ENCODE measurements at places on chromosomes 16 and 17. TPM values are rescaled to one million over a fixed set of nuclear protein-coding genes. Genes with fewer than 3 reads are reported as not detected.
A peak's percentile ranks its signal among the peaks of the same experiment; 100 is the strongest.

Gene CD300LG
- total RNA-seq: not detected

Gene KRT17
- total RNA-seq: not detected

Gene ADORA2B
- 0.95 TPM for total RNA-seq

Gene MT2A
- 285 TPM for total RNA-seq

Gene ARL17B
- total RNA-seq: 12.9 TPM

Gene SPECC1
- 13.4 TPM for total RNA-seq

GRCh38 chr17:65371702-65372101, 189.7 kb downstream of the AXIN2 start:
- no peak for DNase-seq

GRCh38 chr16:30407102-30407803, at the start of gene ZNF771:
TSS of gene ZNF771 (plus strand) at chr16:30407606. CDS start at chr16:30408054, 448 bp downstream.
- DNase-seq: peak; percentile 79

DNA sequence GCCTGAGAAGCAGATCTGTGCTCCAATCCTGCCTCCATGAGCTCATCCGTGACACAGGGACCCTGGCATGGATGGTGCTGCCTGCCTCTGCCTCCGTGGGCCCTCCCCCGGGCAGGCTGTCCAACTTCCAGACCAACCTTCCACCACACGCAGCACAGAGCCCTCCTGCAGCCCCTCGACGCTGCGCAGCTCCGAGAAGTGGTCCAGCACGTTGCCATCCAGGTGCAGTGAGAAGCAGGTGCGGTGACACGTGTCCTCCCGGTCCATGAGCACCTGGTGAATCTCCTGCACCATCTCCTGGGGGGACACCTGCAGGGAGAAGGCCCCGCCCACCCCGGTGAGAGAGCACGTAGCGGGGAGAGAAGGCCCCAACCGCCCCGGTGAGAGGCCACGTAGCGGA, 8.4 kb downstream of the CLUH start:
- DNase-seq: no peak

DNA sequence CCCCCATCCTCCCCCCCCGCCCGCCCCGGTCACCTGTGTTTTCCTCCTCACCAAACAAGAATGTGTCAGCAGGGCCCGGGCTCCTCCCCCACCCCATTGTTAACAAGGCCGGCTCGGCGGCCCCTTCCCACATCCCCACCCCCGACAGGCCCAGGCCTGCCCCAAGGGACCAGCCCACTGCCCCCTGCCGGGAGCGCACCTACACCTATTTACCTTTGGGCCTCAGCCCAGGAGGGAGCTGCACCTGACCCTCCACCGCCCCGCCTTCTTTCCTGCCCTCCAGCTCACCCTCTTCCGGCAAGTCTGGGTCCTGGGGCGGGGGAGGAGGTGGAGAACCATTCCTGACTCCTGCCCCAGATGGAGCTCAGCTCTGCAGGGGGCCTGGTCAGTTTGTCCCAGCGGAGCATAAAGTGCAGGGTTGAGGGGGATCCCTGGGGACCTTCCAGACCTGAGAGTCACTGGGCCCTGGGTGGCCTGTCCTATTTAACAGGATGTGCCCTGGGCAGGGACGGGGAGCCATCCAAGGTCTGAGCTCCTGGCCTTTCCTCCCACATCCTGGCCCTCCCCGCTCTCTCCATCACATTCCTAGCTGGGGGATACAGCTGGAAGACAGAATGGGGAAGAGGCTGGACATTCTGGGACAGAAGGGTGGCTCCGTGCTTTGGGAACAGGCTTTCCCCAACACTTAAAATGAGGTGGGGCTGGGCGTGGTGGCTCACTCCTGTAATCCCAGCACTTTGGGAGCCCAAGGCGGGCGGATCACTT, 8.3 kb downstream of the FOXJ1 start:
- no peak for DNase-seq

DNA sequence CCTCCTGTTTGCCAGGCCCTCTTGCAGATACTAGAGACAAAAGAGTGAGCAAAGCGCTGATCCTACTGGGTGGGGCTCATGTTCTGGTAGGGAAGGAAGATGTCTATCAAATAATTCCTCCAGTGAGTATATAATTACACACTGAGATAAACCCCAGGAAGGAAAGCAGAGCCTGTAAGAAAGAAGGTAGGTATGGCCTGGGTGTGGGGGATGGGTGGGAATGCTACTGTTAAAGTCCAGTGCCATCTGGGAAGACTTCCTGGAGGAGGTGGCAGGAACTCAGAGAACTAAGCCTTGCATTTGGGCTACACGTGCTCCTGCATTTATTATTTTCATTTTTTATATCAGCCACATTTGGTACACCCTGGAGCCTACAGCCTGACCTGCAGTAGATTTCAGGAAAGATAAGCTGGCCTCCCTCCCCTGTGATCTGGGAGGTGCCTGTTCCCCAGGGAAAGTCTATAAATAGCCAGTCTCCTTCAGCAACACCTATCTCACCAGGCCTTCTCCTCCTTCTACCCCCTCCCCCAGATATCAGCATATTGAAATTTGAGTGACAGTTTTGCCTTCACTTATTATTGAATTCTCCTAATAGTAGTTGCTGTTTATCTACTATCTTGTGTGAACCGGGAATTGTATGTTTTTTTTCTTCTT, 11.5 kb downstream of the ATP2C2 start:
- no peak for DNase-seq

GRCh38 chr16:84595052-84595481, 22.8 kb downstream of the COTL1 start:
- peak; percentile 72 for DNase-seq

All from CD8-positive, alpha-beta memory T cell (primary cell).